NCI-H1417 treated with DMSO at 0.1 percent for 48 hours (cell line): ENCODE measurements at places on chromosomes 2 and 18.

- DNase-seq = no peak
These were observed 16.5 kb downstream of the DYNC1I2 start for GRCh38 chr2:171703574-171704347.

DNA sequence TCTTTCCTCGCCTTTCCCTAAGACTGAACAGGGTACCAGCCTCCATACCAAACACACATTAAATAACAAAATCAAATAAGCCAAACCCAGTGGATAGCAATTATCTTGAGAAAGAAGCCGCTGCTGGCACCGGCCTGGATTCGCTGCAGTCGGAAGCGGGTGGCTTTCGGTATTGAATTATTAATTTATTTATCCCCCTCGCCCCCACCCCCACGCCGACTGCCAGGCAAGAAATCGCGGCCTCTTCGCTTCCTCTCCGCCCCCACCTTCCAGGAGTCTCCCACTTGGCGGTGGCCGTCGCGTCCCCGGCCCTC, 370 bp upstream of the ZNF804A start:
- no peak for DNase-seq

GRCh38 chr2:229870903-229871656, 50.7 kb downstream of the TRIP12 start:
- DNase-seq = no peak

DNA sequence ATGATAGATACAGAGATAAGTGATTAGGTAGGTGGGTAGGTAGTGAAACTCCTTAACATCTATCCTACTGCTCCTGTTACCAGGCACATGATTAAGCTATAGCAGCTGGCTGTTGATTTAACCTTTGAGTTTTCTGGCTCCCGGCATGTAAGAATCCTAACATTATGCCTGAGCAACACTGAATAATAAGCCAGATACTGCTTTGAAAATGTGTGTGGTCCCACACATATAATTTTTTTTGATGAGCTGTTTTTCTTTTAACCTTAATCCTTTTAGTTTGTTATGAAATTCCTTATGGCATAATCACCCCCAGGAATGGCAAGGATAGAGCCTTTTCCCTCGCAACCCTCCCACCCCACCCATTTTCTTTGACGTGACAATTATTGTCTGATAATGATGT, 104.2 kb upstream of the NEUROD1 start:
- no peak for DNase-seq

DNA sequence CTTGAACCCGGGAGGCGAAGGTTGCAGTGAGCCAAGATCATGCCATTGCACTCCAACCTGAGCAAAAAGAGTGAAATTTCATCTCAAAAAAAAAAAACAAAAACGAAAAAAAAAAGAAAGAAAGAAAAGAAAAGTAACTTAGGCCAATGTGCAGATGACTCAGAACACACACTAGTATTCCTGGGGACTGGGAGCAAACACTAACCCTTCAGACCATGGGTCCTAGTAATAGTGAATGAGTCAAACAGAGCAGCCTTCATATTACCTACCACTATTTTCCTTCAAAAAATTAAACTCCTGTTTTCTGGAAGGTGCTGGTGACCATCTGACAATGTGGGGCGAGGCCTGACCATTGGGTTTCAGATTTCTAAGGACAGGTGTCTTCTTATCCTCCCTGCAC, 253.4 kb downstream of the PIEZO2 start:
- no peak for DNase-seq

DNA sequence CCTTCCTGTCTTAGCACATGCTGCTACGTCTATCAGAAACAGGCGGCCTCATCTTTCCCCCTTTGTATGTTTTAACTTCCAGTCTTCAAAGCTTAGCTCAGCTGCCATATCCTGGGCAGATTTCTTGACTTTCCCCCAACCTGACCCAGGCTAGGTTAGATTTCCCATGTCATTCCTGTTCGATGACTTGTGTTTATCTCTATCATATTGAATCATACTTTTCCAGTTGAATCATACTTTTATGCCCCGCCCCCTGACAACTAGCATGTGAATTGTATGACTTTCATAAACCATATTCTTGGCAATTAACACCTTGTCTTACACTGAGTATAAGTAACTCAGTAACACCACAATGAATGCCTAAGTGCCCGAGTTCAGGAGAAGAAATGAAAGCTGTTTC, 128.3 kb downstream of the CYRIA start:
- DNase-seq = no peak

DNA sequence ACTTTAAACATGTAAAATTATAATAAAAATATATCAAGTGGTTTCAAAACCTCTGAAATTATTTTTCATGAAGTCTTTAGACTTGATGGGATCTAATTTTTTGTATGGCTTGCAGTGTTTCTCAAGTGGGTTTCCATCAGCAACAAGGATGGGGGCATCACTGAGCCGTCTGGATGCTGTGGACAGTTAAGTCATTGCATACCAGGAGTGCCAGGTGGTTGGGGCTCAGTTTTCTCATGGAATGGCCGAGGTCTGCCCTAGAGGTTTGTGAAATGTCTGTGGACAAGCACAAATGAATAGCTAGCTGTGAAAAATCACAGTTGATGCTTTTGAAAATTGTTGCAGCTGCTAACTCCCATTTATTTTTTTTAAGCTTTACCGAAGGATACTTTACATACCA, 1.7 kb downstream of the PRELID3A start:
- no peak for DNase-seq

DNA sequence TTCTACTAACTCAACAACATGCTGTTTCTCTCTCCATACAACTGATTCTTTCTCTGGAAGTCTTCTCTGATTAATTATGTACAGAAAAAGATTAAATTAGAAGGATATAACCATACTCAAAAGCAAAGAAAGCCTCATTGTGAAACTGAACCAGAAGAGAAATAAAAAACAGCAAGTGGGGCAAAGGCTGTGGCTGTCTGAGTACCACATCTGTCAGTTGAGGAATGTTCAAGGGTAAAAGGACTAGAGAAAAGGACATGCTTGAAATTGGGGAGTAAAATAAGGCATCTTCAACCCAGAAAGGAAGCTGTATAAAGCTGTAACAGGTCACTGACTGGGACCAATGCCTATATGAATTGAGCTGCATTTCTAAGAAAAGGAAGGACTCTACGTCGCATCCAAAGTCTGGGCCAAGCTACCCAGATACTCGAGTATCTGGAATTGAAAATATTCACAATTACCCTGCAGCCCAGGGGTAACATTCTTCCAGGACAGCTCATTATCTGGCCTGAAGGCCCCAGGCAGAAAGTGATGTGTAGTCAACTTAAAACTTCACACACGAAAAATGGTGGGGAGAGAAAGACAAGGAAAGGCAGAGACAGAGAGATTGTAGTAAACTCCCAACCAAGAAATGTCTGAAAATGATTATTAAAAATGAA, 356.0 kb upstream of the GALNT5 start:
- DNase-seq = no peak

- no peak for DNase-seq
These were observed 124.8 kb upstream of the SLC39A10 start for GRCh38 chr2:195532255-195532627.

DNA sequence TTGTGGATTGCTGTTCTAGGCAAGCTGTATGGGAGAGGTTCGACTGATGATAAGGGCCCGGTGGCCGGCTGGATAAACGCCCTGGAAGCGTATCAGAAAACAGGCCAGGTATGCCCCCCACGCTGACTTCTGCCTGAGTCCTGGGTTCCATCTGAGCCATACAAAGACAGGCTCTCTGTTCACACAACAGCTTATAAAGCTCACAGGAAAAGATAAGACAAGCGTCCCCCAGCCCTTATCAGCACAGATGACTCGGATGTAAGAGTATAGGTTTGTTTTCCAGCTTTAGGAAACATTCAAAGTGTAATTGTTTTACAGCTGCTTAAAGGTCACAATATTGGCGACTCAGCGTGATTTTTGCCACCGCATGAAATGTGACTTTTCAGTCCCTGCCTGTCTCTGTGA, 12.7 kb downstream of the CNDP2 start:
- no peak for DNase-seq

GRCh38 chr2:2174956-2175355, 156.1 kb downstream of the MYT1L start:
- no peak for DNase-seq

- no peak for DNase-seq
These were observed 13.6 kb downstream of the HADHA start for GRCh38 chr2:26230806-26231205.

GRCh38 chr2:24486636-24487205, 4.3 kb upstream of the NCOA1 start:
- DNase-seq = no peak

DNA sequence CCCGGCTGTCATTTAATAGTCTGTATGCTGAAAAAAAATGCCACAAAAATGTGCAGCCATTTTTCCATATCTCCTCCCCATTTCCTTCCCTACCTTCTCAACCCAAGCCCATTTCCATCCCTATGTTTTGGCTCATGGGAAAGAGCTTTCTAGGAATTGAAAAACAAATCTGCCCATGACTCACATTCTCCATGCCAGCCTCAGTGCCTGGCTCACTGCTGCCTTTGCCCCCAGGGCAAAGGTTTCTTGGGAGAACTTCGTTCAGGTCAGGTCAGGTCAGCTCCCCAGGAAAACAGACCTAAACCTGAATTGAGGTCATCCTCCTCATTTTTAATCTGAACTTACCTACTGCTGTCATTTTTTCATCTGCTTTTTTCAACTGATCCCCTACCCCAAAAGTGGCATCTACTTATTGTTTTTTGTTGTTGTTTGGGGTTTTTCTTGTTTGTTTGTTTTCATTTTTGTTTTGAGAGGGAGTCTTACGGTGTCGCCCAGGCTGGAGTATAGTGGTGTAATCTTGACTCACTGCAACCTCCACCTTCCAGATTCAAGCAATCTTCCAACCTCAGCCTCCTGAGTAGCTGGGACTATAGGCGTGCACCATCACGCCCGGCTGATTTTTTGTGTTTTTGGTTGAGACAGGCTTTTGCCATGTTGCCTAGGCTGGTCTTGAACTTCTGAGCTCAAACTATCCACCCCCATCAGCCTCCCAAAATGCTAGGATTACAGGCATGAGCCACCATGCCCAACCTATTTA, 66.7 kb downstream of the FECH start:
- DNase-seq = no peak

DNA sequence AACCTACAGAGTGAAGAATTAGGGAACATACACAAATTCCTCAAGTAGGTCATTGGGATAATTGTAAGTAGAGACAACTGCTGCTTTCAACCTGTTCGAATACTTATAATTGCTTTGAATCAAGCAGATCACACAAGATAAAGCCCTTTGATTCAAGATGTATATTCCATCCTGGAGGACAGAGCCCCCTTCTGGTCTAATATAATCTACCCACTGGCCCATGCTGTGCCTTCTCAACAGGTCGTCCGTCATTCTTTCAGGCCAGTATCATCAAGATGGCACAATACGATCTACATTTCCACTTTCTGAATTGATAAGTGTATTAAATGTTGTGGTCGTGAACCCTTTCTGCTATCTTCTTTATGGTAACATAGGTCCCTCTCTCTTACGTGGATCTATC, 387.0 kb upstream of the CDH19 start:
- DNase-seq = no peak

DNA sequence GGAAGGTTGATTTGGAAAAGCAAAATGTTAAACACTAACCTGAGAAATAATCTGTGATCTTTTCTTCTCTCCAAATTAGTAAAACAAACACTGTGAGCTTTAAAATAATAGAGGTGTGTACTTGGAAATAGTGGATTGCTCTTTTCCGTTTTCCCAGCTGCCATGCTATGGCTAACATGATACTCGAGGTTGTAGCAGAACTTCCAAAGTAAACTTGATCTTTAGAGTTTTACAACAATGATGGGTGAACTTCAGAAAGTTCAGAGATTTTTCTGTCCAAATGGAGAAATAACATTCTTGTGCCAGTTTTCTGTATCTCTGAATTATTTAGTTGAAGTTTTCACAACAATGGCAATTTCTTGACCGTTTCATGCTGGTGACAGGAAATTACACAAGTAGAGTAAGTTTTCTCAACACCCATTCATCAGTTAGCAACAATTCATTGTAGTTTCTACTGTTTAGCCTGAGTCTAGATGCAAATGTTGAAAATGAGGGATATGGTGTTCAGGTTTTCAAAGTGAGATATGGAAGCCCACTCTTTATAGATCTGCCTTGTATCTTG, 135.3 kb upstream of the CTAGE1 start:
- DNase-seq = no peak

GRCh38 chr2:237636578-237636977, 9.2 kb downstream of the LRRFIP1 start:
- DNase-seq = no peak

GRCh38 chr18:37673671-37674070, 108.1 kb upstream of the CELF4 start:
- no peak for DNase-seq

DNA sequence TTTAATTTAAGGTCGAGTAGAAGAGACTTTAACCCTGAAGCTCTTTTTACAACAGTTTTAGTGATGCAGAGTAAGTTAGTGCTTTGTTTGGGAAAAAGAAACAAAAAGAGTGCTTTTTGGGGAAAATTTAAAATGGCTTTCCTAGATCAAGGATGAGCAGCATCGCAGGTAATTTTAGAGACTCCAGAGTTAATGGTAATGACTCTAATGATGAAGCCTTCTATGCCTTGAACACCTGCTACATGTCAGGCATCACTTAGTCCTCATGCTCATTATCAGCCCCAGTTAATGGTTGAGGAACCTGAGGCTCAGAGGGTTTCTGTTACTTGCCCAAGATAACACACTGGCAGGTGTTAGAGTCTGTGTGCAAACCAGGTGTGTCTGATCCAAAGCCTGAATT, 167.8 kb downstream of the ACOXL start:
- no peak for DNase-seq

GRCh38 chr2:24825883-24826772, 32.9 kb downstream of the CENPO start:
- DNase-seq = no peak

DNA sequence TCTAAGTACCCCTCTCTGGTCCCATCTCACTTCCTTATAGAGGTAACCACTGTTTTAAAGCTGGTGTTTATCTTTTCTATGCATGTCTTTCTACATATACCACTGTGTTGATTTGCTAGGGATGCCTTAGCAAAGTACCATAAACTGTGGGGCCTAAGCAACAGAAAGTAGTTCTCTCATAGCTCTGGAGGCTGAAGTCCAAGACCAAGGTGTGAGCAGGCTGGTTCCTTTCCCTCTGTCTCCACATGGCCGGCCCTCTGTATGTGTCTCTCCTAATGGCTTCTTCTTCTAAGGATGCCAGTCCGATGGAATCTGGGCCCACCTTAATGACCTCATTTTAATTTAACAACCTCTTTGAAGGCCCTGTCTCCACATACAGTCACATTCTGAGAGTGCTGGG, 40.8 kb upstream of the ROCK2 start:
- DNase-seq = no peak

- no peak for DNase-seq
These were observed 146.5 kb downstream of the FAM210A start for GRCh38 chr18:13579874-13580273.

DNA sequence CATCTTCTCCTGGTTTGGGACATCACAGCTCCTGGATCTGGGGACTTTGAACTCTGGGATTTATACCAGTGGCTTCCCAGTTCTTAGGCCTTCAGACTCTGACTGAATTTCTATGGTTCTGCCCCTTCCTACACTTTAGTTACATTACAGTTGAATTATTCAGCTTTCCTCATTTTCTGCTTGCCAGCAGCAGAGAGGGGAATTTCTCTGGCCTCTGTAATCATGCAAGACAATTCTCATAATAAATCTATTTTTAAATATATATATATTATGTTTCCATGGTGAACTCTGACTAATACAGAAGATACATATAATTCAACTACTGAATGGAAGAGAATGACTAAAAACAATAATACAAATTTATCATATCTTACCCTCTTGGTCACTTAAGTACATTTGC, 1478.6 kb upstream of the ACVR2A start:
- no peak for DNase-seq
